Type B pancreatic cell (in vitro differentiated cells): ENCODE measurements at places on chromosomes 5 and 9. TPM values are rescaled to one million over a fixed set of nuclear protein-coding genes. Genes with fewer than 3 reads are reported as not detected.

GRCh38 chr9:17021387-17021970, 113.4 kb upstream of the CNTLN start:
- H3K36me3 ChIP-seq = no peaks in the 10 kb centered on the region
- peaks cover 8% of the 10 kb centered on the region for H3K4me1 ChIP-seq
- no peaks in the 10 kb centered on the region for H3K27me3 ChIP-seq

DNA sequence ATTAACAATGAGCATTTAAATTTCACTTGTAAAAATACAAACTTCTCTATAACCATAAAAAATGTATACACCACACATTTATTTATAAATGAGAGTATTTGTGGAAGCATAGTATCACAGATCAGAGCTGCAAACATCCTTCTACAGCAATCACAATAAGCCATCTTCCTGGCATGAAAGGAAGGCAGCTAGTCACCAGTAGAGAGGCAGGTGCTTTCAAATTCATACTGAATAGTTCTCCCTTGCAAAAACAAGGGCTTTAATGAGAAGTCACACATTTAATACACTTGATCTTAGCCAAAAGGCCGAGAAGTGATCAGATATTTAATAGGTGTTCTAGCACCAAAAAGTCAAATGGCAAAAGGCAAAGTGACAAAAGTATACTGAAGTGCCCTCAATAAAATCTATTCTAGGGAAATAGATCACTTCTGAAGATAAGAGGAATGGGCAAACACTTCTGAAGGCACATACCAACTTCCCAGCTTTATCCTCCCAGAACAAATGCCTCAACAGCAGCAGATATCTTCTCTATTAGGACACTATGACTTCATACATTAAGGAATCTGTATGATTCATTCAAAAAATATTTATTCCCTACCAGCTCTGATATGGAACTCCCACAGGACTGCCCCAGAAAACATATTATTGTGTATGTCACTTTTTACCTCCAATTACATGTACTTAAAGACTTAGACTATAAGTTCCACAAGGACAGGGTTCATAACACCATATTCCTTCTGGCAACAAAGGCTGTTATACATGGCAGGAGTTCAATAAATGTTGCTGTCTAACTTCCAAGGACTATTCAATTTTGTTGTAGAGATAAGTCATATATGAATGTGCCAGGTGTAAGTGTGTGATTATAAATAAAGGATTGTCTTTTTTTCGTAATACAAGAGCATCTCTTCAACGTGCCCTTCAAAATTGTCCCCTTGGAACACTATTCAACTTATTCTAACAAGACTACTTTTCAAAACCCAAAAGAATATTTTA, 31.7 kb downstream of the MAPKAP1 start:
- peak overlapping the region; percentile 57 for H3K27ac ChIP-seq
- H3K4me1 ChIP-seq = peaks cover 14% of the 10 kb centered on the region
- no peak overlapping the region for H3K4me3 ChIP-seq
- H3K36me3 ChIP-seq = peaks cover 8% of the 10 kb centered on the region
- no peaks in the 10 kb centered on the region for H3K27me3 ChIP-seq

GRCh38 chr5:17893026-17893635, 258.9 kb downstream of the TAF11L14 start:
- no peaks in the 10 kb centered on the region for H3K27me3 ChIP-seq
- no peak overlapping the region for H3K4me3 ChIP-seq
- no peaks in the 10 kb centered on the region for H3K4me1 ChIP-seq
- H3K36me3 ChIP-seq = no peaks in the 10 kb centered on the region

Gene UBE2QL1
- total RNA-seq = 5.6 and 6.9 TPM in 2 replicates

- no peak overlapping the region for H3K4me3 ChIP-seq
- no peaks in the 10 kb centered on the region for H3K4me1 ChIP-seq
- H3K27me3 ChIP-seq = no peaks in the 10 kb centered on the region
- H3K27ac ChIP-seq = no peak overlapping the region
- DNase-seq = no peak
These were observed 275.9 kb downstream of the DMRTA1 start for GRCh38 chr9:22722492-22722891.

DNA sequence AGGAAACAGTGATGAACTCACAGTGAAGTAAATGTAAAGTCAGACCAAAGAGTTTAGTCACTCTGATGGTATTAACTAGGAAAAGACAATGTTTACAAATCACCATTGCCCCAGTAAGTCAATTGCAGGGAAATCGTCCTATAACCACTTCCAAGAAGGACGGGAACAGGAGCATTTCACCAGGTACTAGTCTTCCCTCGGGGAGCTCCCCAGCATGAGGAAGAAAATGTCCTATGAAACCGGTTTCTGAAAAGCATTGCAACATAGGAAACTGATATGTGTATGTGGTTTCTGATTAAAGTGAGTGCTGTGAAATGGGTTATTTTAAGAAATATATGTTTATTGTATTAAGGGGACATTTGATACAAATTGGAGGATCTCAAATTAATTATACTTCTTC, 626.7 kb upstream of the ADAMTS16 start:
- peaks cover 38% of the 10 kb centered on the region for H3K27me3 ChIP-seq
- H3K4me1 ChIP-seq = peaks cover 14% of the 10 kb centered on the region
- H3K4me3 ChIP-seq = no peak overlapping the region
- no peaks in the 10 kb centered on the region for H3K36me3 ChIP-seq

- no peaks in the 10 kb centered on the region for H3K36me3 ChIP-seq
- no peak overlapping the region for H3K27ac ChIP-seq
- H3K4me1 ChIP-seq = peaks cover 11% of the 10 kb centered on the region
- H3K4me3 ChIP-seq = no peak overlapping the region
These were observed 146.8 kb upstream of the ADAMTSL1 start for GRCh38 chr9:18327121-18327520.

DNA sequence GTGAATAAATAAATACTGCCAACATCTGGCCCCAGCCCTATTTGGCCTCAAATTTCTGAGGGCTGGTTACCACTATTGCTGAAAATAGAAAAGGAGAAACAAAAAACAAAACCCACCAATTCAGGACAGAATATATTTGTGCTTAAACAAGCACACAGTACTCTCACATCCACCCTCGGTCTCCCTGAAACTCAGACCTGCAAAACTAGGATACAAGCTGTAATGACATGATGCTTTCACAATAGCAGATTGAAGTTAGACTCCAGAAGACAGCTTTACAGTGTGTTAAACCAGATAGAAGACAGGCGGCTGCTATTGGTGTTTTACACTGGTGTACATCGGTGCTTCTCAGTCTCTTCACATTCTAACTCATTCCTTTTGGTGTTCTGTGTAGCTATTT, 214.9 kb upstream of the DMRT1 start:
- H3K27ac ChIP-seq = no peak overlapping the region
- DNase-seq = no peak
- H3K36me3 ChIP-seq = peaks cover 13% of the 10 kb centered on the region
- no peaks in the 10 kb centered on the region for H3K27me3 ChIP-seq
- H3K4me1 ChIP-seq = peaks cover 40% of the 10 kb centered on the region

GRCh38 chr5:132260714-132261551, 3.4 kb downstream of the PDLIM4 start:
- DNase-seq = peak; percentile 37
- peak overlapping the region; percentile 87 for H3K4me3 ChIP-seq
- H3K27me3 ChIP-seq = no peaks in the 10 kb centered on the region
- H3K4me1 ChIP-seq = peaks cover 50% of the 10 kb centered on the region

DNA sequence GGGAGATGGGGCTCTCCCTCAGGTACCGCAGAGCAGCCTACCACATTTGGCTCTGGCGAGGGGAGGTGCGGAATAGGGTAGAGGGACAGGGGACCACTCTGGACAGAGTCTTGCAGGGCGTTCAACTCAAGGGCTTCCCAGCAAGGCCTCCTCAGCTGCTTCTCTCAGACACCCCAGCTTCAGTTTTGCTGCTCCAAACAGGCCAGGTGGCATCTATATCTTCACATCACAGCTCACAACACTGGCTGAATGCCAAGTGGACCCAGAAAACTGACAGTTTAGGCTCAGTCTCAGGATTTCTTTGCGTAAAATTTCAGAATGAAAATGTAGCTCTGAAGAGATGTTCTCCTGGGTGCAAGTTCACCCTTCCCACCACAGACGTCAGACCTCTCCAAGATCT, 592.6 kb upstream of the ADAMTS16 start:
- H3K4me3 ChIP-seq = no peak overlapping the region
- peaks cover 19% of the 10 kb centered on the region for H3K4me1 ChIP-seq
- no peak for DNase-seq
- peaks cover 27% of the 10 kb centered on the region for H3K27me3 ChIP-seq

Gene SIT1
- total RNA-seq = not detected in 2 replicates

GRCh38 chr5:96199713-96200183, 233.3 kb downstream of the PCSK1 start:
- H3K4me3 ChIP-seq = peak overlapping the region; percentile 43
- H3K36me3 ChIP-seq = no peaks in the 10 kb centered on the region
- no peak for DNase-seq
- no peak overlapping the region for H3K27ac ChIP-seq
- H3K4me1 ChIP-seq = peaks cover 14% of the 10 kb centered on the region

DNA sequence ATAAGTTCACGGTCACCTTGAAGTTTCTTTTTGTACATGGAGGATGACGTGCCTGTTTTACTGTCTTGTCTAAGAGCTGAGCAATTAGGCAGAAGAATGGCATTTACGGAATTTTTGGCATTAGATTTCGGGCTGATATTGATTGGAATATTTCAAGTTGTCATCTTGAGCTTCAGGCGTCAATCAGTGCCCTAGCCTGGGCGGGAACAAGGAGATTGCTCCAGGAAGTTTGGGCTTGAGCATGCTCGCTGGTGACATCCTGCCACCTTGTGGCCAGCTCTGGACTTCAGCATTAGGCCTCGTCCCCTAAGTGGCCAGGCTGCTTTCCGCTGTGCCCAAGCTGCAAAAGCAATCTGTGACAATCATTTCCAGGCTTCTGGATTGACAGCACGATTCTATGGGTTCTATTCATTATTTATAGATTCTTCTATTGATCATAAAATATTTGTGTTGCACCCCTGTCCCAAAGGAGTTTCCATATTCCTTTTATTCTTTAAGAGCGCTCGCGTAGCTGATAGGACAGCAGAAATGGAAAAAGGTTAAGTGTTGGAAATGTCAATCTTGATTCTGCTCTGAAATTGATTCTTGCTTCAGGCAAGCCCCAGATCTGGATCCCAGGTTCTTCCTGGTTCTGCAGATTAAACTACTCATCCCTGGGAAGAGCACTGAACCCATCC, 79.3 kb downstream of the SLC28A3 start:
- no peaks in the 10 kb centered on the region for H3K36me3 ChIP-seq
- peak overlapping the region; percentile 29 for H3K27ac ChIP-seq
- peak overlapping the region; percentile 55 for H3K4me3 ChIP-seq
- peak; percentile 80 for DNase-seq
- H3K27me3 ChIP-seq = peaks cover 9% of the 10 kb centered on the region

DNA sequence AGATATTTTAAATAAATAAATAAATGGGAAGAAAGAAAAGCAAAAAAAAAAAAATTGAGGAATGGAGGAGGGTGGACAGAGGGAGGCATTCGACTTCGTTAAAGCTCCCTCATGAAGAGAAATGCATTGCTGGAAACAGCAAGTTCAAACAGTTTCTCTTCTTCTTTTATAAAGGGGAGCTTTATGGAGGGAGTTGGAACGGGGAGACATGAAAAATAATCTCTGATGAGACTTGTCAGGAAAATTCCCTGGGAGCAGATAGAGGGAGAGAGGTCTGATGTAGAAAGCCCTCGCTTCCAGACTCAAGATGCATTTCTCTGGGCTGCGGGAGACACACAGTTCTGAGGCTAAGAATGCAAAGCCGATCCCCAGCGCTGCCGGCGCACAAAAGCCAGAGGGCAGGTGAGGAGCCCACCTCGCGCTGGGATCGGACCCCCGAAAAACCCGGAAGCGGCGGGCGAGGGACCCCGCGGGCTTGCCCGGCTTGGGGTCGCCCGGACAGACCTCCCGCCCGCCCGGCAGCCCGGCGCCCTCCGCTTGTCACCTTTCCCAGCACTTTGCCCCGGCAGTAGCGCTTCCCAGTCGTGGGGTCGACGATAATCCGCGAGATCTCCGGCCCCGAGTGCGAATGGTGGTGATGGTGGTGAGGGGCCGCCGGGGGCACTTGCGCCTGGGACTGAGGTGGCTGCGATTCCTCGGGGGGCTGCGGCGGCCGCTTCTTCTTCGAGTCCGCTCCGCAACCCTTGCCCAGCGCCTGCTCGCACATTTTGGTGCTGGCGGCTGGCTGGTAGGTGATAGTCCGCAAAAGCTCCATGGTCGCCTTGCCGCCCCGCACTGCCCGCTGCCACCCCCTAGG, 512 bp downstream of the PLK2 start:
- peak overlapping the region; percentile 97 for H3K27ac ChIP-seq
- peaks cover 53% of the 10 kb centered on the region for H3K36me3 ChIP-seq
- no peaks in the 10 kb centered on the region for H3K27me3 ChIP-seq
- DNase-seq = no peak
- H3K4me3 ChIP-seq = peak overlapping the region; percentile 97

Gene CENPK
- total RNA-seq = 17.6 and 36.9 TPM in 2 replicates

DNA sequence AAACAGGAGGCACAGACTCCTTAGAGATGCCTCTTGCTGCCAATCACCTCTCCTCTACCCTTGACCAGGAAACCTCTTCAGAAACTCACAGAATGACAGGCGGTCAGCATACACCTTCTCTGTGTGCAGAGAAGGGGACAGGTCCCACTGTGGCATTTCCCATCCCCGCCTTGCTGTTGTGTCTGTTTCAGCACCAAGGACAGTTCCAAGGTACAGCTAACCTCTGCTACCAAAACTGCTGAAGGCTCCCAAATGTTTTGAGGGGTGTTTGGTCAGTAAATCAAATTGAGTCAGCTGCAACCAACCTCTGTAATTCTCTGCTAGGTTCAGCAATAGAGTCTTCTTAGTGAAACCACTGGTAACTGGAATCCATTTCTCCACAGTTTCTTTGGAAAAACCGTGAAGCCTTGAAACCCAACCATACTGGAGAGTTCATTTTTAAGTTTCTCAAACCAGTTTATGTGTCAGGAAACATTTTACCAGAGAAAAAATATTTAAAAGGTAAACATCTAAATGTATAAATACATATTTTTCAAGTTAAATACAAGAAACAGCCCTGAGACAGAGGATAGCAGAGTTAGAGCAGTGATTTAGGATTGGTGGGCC, 122.0 kb downstream of the DRD1 start:
- no peak overlapping the region for H3K4me3 ChIP-seq
- H3K27ac ChIP-seq = no peak overlapping the region
- peaks cover 18% of the 10 kb centered on the region for H3K27me3 ChIP-seq
- H3K4me1 ChIP-seq = no peaks in the 10 kb centered on the region
- no peak for DNase-seq

GRCh38 chr9:1048231-1048619, 1.9 kb upstream of the DMRT2 start:
- peaks cover 5% of the 10 kb centered on the region for H3K36me3 ChIP-seq
- peaks cover 38% of the 10 kb centered on the region for H3K4me1 ChIP-seq

DNA sequence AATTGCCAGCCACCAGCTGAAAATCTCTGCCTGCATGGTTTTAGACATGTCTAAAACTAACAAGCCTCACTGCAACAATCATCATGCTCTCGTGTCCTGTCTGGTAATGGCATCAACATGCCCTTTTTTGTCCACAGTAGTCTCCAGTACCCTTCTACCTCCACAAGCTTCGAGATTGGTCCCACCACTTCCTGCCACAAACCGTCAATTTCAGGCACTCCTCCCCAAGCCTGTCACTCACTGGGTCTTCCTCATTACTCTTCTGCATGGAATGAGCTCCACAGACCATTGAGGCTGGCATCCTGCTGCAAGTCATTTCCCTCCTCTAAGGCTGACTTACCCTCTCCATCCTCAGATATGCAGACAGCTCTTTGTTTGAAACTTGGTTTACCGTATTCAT, 9.0 kb downstream of the LPAR1 start:
- peaks cover 9% of the 10 kb centered on the region for H3K4me1 ChIP-seq
- H3K36me3 ChIP-seq = peaks cover 26% of the 10 kb centered on the region
- H3K27me3 ChIP-seq = no peaks in the 10 kb centered on the region
- H3K4me3 ChIP-seq = no peak overlapping the region
